ENCODE measurements at places on chromosomes 12 and 14.

DNA sequence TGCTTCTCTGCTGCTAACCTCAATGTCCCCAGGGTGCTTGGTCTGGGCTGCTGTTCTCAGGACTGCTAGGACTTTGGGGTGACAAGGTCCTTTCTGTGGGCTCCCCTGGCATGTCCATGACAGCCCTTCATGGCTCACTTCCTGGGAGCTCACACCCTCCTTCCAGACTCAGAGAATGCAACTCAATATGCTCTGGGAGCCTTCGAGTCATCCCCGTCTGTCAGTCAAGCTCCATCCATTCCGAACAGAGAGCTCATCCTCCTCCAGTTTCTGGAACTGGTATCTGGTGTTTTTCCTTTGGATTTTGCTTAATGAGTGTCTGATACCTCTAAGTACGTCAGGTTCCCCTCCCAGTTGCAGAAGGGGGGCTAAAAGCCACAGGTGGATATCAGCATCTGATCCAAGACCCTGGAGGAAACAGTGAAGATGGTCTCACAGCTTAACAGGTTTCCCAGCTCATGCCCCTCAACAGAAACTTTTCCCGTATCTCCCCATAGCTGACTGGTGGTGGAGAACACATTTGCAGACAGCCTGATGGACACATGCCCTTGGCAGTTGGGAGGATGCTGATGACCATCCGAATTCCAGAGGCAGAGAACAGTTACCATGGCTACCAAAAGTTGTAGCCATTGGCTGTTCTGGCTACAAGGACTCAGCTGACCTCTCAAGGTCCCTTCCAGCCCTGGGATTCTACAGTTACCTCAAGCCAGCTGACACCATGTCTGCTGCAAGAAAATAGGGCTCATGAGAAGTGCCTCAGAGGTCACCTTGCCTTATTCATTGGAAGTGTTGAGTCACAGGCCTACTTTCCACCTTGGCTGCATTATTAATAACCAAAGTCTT is 9.5 kb upstream of the RAB35 start:
- DNase-seq: no peak

- no peak for DNase-seq
Measured at GRCh38 chr12:123141615-123142517, 9.0 kb downstream of the PITPNM2 start.

DNA sequence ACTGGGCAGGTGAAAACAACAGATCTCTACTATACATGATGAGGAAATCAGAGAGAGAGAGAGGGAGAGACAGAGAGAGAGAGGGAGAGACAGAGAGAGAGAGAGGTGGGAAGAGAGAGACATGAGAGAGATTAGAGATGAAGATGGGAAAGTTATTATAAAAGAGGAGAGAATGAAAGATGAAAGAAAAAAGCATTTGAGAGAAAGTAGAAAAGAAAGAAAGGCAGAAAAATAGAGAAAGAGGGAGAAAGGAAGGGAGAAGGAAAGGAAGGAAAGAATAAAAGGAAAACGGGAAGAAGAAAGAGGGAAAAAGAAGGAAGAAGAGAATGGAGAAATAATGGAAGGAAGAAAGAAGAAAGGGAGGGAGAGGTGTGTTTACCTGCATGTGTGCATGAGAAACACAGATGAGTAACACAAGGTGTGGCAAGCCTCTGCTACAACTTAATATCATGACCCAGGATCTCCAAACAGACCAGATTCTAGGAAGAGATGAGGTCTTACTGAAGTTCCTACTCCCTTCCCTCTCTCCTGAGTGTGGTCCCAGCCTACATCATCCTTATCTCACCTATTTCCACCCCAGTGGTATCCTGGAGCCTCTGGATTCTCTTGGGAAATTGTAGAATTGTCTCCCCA is 176.3 kb downstream of the C12orf75 start:
- DNase-seq: no peak

GRCh38 chr12:49622501-49623141 is 740 bp upstream of the PRPF40B start:
- peak; percentile 73 for DNase-seq

GRCh38 chr14:20184181-20184580 is 6.5 kb upstream of the OR11G2 start:
- DNase-seq: no peak

DNA sequence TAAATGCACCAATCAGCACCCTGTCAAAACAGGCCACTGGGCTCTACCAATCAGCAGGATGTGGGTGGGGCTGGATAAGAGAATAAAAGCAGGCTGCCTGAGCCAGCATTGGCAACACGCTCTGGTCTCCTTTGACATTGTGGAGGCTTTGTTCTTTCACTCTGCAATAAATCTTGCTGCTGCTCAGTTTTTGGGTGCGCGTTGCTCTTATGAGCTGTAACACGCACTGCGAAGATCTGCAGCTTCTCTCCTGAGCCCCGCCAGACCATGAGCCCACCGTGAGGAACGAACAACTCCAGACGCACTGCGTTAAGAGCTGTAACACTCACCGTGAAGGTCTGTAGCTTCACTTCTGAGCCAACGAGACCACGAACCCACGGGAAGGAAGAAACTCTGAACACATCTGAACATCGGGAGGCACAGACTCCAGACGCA is 8.4 kb upstream of the PIANP start:
- peak; percentile 60 for DNase-seq

Data from activated CD8-positive, alpha-beta memory T cell treated with anti-CD3 and anti-CD28 coated beads, Interleukin-2, amount 50 U/mL, for 48 hours (primary cell).